ENCODE measurements at places on chromosomes 7 and 10. TPM values are rescaled to one million over a fixed set of nuclear protein-coding genes. Genes with fewer than 3 reads are reported as not detected.

TAS2R39 gene
- total RNA-seq = not detected

- H3K27me3 ChIP-seq = no peaks in the 10 kb centered on the region
- H3K4me3 ChIP-seq = peak overlapping the region; percentile 51
- H3K36me3 ChIP-seq = peaks cover 7% of the 10 kb centered on the region
- H3K4me1 ChIP-seq = peaks cover 8% of the 10 kb centered on the region
- peak; percentile 44 for DNase-seq
These were observed 16.9 kb upstream of the GPR146 start for GRCh38 chr7:1027242-1028043.

GRCh38 chr10:50452603-50453002 lies 171.2 kb downstream of the SGMS1 start:
- H3K4me1 ChIP-seq = no peaks in the 10 kb centered on the region
- no peaks in the 10 kb centered on the region for H3K36me3 ChIP-seq
- H3K27me3 ChIP-seq = no peaks in the 10 kb centered on the region

GRCh38 chr7:148543-148931 lies 43.8 kb upstream of the FAM20C start:
- H3K4me3 ChIP-seq = peak overlapping the region; percentile 42
- no peaks in the 10 kb centered on the region for H3K27me3 ChIP-seq
- peaks cover 9% of the 10 kb centered on the region for H3K4me1 ChIP-seq
- DNase-seq = no peak

METTL27 gene
- total RNA-seq = 1.2 TPM

HOXA9 gene
- total RNA-seq = 62.9 TPM

DNA sequence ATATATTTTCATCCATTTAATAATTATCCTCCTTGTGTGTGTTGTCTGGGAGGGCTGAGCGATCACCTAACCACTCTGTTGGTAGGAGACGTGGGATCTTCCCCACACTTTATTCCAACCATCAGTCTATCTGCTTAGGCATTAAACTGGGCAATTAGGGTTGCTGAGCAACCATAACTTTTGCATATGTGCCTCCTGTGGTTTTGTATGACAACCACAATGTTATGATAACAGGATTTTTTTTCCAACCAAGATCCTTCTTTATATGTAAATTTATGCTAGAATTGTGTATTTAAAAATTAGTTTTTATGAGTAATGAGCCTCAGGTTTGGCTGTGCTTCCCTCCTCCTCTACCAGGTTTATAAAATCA lies 495.0 kb upstream of the MGMT start:
- DNase-seq = no peak
- H3K27ac ChIP-seq = no peak overlapping the region
- H3K4me3 ChIP-seq = no peak overlapping the region
- H3K27me3 ChIP-seq = no peaks in the 10 kb centered on the region

ANKRD22 gene
- not detected for total RNA-seq

GRCh38 chr7:50663396-50664102 lies 98.3 kb upstream of the DDC start:
- peak overlapping the region; percentile 18 for H3K27ac ChIP-seq
- no peaks in the 10 kb centered on the region for H3K27me3 ChIP-seq
- H3K4me3 ChIP-seq = no peak overlapping the region

DNA sequence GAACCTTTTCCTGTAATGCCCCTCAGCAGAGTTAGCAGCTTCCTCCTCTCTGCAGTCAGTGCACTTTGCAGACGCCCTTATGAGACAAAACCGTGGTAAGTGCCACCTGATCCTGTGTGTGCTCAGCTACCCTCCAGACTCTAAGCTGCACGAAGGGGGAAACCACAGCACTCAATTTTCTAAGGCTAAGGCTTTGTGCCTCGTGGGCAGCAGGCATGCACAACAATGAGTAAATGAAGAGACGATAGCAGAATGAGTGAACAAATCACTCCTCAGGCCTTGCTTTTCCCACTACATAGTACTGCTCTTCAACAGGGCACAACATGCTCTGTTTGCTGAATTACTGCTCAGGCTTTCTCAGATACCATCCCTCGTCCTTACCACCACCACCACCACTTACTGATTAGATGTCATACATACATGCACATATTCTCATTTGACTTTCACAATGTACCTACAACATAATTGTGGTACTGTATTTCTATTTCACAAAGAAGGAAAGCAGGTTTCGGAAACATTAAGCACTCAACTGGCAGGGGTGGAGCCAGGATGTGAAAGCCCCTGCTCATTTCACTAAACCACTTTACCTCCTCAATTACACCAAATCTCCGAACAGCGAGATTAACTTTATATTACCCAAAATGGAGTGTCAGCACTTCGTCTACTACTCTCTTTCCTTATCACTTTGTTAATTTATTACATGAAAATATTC lies 85.4 kb downstream of the ICA1 start:
- no peak overlapping the region for H3K4me3 ChIP-seq
- H3K27me3 ChIP-seq = no peaks in the 10 kb centered on the region
- no peak overlapping the region for H3K27ac ChIP-seq
- no peak for DNase-seq

- no peak overlapping the region for H3K27ac ChIP-seq
- peaks cover 32% of the 10 kb centered on the region for H3K36me3 ChIP-seq
- no peaks in the 10 kb centered on the region for H3K27me3 ChIP-seq
These were observed 147.2 kb downstream of the MYOF start for GRCh38 chr10:93334901-93335327.

DNA sequence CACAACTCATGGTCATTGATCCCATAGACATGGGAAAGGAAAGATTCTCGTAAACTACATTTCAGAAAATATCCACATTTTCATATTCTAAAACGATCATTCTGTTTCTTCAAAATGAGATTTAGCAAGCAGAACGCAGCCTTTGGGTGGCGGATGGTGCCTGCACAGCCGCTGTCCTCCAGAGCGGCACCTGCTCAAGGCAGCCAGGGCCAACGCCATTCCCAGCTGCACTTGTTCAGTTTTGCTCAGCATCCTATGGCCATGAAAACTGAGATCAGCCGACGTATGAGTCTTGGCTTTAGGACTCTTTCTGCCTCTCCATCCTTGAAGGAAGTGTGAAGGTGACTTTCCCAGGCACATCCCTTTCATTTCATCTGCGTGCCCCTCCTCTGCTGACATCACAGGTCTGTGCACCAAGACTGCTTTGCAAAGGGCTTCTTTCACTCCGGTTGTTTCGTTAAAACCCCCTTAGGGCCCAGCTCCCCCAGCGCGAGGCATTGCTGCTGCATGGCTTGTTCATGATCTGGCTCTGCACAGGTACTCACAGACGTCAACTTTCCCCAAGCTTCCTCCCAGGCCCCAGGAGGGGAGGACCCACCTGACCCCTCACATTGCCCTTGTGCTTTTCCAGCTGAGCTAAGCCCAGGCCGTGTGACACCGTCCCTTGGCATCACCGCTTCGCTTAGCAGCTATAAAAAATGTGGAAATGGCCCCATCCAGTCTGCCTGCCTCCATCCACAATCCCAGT lies 37.2 kb downstream of the TCERG1L start:
- DNase-seq = no peak
- no peaks in the 10 kb centered on the region for H3K36me3 ChIP-seq
- H3K4me3 ChIP-seq = no peak overlapping the region
- no peaks in the 10 kb centered on the region for H3K4me1 ChIP-seq
- no peak overlapping the region for H3K27ac ChIP-seq

DNA sequence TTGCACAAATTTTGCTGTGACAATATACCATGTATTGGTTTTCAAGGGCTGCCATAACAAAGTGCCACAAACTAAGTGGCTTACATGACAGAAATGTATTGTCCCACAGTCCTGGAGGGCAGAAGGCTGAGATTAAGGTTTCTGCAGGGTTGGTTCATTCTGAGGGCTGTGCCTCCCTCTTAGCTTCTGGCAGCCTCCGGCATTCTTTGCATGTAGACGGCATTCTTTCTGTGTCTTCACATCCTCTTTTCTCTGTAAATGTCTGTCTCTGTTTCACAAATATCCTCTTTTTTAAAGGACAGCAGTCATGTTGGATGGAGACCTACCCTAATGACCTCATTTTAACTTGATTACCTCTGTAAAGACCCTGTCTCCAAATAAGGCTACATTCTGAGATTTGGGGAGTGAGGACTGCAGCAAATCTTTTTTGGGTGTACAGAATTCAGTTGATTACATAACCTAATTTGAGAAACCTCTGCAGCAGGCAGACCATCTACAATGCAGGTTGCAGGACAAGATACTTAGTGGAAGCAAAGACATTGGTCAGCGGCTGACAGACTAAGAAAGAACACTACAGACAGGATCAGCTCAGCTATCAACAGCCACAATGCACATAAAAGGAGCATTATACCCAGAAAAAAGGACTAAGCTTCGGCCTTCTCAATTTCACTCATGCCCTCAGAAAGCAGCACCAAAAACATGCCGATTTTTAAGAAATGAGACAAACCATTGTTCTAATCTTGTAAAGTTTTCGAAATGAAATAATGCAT lies 84.6 kb upstream of the FAM3C start:
- H3K36me3 ChIP-seq = no peaks in the 10 kb centered on the region
- H3K4me3 ChIP-seq = no peak overlapping the region
- H3K27ac ChIP-seq = no peak overlapping the region
- no peaks in the 10 kb centered on the region for H3K4me1 ChIP-seq
- peaks cover 2% of the 10 kb centered on the region for H3K27me3 ChIP-seq

UCMA gene
- not detected for total RNA-seq

PHKG1 gene
- 1.00 TPM for total RNA-seq

DNA sequence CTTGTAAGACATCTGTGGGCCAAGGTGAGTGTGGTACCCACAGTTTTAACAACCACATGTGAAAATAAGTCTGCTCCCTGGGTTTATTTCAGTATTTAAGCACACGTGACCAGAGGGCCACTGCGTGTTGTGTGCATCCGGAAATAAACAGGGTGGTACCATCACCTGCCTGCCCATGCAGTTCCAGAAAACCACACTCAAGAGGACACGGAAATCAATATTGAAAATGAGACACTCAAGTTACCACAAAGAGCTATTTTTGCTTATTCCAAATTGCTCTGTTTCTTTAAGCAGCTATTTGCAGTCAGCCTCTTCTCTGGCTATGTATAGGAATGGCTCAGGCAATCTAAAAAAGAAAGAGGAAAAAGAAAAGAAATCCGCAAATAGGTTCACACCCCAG lies 71.8 kb upstream of the LOXL4 start:
- H3K27ac ChIP-seq = no peak overlapping the region
- peaks cover 9% of the 10 kb centered on the region for H3K27me3 ChIP-seq
- DNase-seq = no peak
- no peak overlapping the region for H3K4me3 ChIP-seq

LIPF gene
- total RNA-seq = not detected

PON3 gene
- 3.4 TPM for total RNA-seq

DNA sequence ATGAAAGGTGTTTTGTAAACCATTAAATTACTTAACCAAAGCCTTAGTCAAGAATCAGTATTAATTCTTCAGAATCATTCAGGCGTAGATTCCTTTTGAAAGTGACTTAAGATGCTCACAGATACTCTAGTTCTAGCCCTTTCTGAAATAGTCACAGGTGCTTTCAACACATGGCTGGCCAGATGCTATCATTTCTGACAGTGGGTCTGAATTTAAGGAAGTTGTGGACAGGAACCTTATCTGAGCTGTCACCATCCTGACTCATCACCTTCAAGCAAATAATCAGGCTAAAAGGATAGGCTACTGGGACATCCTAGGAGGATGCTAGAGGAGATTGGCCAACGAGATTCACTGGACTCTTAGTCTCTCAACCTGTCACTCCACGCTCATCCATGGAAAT lies 501.5 kb downstream of the LRMDA start:
- DNase-seq = no peak
- H3K27me3 ChIP-seq = no peaks in the 10 kb centered on the region
- H3K4me1 ChIP-seq = no peaks in the 10 kb centered on the region
- no peak overlapping the region for H3K4me3 ChIP-seq
- no peaks in the 10 kb centered on the region for H3K36me3 ChIP-seq
- no peak overlapping the region for H3K27ac ChIP-seq

LRRC18 gene
- total RNA-seq = not detected

DNA sequence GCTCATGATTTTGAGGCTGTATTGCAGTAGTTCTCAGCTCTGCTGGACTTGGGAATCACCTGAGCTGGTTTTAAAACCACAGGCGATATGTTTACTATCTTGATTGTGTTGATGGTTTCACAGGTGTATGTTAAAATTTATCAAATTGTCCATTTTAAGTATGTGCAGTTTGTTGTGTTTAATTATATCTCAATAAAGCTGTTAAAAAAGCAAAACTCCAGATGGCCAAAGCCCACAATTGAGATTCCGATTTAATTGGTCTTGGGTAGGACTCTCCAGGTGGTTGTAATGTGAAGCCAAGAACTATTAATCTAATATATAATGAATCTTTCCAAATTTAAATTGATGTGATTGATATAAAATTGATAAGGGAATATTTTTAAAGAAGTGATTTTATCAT lies 48.6 kb downstream of the NRCAM start:
- H3K36me3 ChIP-seq = no peaks in the 10 kb centered on the region
- H3K27ac ChIP-seq = no peak overlapping the region
- H3K27me3 ChIP-seq = no peaks in the 10 kb centered on the region
- peaks cover 9% of the 10 kb centered on the region for H3K4me1 ChIP-seq

DNA sequence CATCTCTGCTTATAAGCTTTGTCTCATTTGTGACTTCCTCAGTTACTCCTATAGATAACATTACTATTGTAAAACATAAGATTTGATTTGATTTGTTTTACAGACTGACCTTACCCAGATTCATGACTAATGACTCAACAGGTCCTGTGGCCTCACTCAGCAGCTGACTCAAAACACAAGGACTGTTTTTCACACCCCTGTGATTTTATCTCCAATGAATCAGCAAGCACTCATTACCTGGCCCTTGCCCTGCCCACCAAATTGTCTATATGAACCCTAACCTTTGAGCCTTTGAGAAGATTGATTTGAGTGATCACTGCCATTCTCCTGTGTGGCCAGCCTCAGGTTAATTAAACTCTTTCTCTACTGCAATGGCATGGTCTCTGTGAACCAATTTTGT lies 1064.6 kb upstream of the LRRTM3 start:
- DNase-seq = peak; percentile 19
- H3K27me3 ChIP-seq = no peaks in the 10 kb centered on the region
- H3K36me3 ChIP-seq = no peaks in the 10 kb centered on the region
- H3K4me3 ChIP-seq = no peak overlapping the region
- no peaks in the 10 kb centered on the region for H3K4me1 ChIP-seq
- H3K27ac ChIP-seq = no peak overlapping the region

PNLIPRP2 gene
- total RNA-seq = not detected

GRCh38 chr7:42203336-42203735 lies 33.7 kb downstream of the GLI3 start:
- H3K27me3 ChIP-seq = no peaks in the 10 kb centered on the region
- no peak overlapping the region for H3K27ac ChIP-seq
- no peak overlapping the region for H3K4me3 ChIP-seq
- no peaks in the 10 kb centered on the region for H3K36me3 ChIP-seq
- no peaks in the 10 kb centered on the region for H3K4me1 ChIP-seq

GPRIN2 gene
- not detected for total RNA-seq

- no peak overlapping the region for H3K27ac ChIP-seq
- no peak overlapping the region for H3K4me3 ChIP-seq
- H3K27me3 ChIP-seq = no peaks in the 10 kb centered on the region
- no peak for DNase-seq
These were observed 726.7 kb upstream of the GALNT17 start for GRCh38 chr7:70405241-70405640.

NPTX2 gene
- total RNA-seq = 0.53 TPM
